ENCODE measurements at places on chromosomes 6 and 20. TPM values are rescaled to one million over a fixed set of nuclear protein-coding genes. Genes with fewer than 3 reads are reported as not detected.

The C20orf204 gene
- total RNA-seq = 4.7 TPM

The GMNN gene
- 69.2 TPM for total RNA-seq

The PPP1R3G gene
- total RNA-seq = 0.14 TPM

The ULBP3 gene
- total RNA-seq = 0.77 TPM

The OR2J3 gene
- total RNA-seq = not detected

DNA sequence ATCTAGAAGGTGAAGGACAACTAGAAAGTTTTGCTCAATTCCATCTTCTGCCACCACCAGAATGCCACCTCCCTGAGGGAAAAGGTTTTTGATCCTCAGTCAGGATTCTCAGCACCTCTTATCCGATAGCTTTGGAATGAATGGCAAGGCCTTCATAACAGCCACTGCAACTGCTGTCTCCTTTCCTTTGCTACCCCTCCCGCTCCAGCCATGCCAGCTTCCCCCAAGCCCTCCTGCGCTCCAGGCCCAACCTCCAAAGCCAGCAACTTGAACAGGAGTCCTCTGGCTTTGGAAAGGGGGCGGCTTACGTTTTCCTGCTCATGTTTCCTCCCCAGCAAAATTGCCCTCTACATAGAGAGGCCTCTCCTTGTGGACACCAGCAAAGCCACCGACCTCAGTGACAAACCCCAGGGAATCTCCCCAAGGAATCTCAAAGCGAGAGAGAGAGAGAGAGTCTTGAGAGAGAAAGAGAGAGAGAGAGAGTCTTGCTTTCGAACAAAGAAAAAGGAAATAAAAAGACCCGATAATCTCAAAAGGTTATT lies 420 bp upstream of the BTN2A1 start:
- no peak for DNase-seq

- no peak for DNase-seq
These were observed 7.6 kb upstream of the BMP5 start for GRCh38 chr6:55882718-55883569.

GRCh38 chr6:137216875-137217553 lies 2.2 kb downstream of the IFNGR1 start:
- DNase-seq = no peak

DNA sequence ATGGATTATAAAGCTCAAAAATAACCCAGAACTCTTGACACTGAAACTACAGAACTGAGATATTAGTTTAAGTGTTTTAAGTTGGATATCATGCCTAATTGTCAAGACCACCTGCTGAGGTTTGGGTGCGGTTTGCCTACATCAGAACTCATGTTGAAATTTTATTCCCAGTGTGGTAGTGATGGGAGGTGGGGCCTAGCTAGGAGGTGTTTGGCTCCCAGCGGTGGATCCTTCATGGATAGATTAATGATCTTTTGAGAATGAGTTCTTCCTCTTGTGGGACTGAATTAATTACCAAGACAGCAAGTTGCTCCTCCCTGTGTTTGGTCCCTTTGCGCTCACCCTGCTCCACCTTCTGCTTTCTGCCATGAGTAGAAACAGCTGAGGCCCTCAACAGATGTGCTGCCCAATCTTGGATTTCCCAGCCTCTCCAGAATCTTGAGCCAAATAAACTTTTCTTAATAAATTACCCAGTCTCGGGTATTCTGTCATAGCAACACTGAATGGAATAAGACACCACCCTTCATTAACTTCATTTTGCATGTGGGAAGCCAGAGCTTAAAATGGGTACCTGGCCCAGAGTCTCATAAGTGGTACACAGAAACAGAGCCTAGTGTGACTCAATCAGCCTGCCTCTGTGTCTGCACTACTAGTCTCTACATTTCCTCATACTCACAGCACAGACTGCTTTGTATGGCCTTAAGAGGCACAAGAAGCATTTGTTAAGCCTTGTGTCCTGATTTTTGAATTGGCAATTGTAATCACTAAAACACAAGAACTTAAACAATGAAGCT lies 158.4 kb downstream of the IBTK start:
- DNase-seq = no peak

GRCh38 chr20:23116311-23117089 lies 30.4 kb upstream of the CD93 start:
- no peak for DNase-seq

GRCh38 chr6:161327360-161327953 lies 53.6 kb upstream of the AGPAT4 start:
- no peak for DNase-seq

GRCh38 chr6:100078509-100078908 lies 84.5 kb upstream of the MCHR2 start:
- peak; percentile 3 for DNase-seq

GRCh38 chr20:46512943-46513844 lies at the start of gene ZNF334:
ZNF334 (minus strand) TSS chr20:46513559; CDS start chr20:46512102, 1,457 bp downstream.
- DNase-seq = peak; percentile 76

GRCh38 chr20:38386004-38386403 lies 39.7 kb downstream of the LBP start:
- no peak for DNase-seq

DNA sequence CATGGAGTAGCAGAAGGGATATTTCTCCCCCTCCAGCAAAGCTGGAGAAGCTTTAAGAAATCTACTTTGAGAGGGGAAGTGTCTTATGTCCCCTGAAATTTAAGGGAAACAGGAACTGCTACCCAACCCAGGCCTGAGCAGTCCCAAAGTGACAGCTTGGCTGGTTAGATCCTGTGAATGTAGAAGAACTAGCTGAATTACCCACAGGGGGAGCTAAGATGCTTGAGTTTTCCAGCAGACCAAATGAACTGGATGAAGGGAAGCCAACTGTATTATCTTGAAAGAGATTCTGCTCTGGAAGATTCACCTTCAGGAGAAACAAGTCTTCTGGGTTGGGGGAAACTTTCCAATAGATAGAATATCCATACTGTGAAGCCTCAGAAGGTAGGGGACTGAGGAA lies 303.3 kb upstream of the MMS22L start:
- no peak for DNase-seq

DNA sequence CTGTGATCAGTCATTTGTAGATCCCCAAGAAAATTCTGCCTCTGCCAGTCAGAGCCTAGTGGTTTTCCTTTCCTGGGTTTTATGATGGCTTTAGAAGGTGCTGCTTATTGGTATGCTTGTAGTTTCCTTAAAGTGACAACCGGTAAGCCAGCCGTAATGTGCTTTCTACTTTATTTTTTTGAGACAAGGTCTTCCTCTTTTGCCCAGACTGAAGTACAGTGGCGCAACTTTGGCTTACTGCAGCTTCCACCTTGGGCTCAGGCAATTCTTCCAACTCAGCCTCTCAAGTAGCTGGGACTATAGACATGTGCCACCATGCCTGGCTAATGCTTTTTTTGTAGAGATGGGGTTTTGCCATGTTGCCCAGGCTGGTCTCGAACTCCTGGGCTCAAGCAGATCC lies 23.5 kb downstream of the MCM8 start:
- no peak for DNase-seq

DNA sequence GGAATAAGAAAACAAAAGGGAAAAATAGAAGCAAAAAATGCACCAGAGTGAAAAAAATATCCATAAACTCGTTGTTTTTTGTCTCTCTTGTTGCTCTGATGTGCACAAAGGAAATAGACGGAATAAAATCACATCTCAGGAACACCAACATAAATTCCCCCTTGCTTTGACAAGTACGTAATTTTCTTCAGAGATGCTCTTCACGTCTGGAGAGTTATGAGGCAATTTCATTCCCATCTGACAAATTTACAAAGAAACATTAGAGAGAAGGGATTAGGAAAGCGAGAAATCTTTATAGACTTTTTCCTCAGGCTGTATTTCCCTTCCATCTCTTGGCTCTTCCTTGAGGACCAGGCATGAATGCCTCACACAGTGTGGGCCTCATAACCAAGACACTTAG lies 250.1 kb upstream of the ZFP64 start:
- no peak for DNase-seq

- no peak for DNase-seq
These were observed 260.5 kb upstream of the EPHA7 start for GRCh38 chr6:93679836-93680235.

Data from activated CD8-positive, alpha-beta T cell treated with anti-CD3 and anti-CD28 coated beads for 36 hours (primary cell).